ENCODE measurements at places on chromosomes 3 and 15.

DNA sequence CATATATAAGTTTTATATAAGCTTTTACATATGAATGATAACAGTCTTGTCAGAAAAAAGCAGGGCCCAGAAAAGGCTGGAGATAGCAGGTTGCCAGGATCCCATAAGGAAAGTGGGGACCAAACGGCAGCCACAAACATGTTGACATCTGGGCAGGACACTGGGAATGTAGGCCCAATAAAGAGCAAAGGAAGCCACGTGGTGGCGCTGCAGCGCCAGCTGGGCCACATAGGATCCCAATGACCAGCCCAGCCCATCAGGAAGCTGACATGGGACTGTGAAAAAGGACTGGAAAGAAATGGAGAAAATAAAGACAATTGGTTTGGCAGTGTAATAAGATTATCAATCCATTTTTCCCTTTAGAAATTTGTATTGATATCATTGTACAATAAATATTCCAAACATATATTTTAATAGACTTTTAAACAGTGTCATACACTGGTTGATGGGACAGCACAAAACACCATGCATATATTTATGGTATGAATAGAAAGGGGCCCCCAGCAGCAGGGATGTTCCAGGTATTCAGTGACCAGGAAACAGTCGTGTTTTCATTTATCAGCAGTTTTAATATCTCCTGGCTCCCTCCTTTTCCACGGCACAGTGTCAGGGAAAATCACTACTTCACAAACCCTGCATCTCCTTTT lies 89.0 kb upstream of the STRIT1 start:
- DNase-seq, result peak; percentile 77

DNA sequence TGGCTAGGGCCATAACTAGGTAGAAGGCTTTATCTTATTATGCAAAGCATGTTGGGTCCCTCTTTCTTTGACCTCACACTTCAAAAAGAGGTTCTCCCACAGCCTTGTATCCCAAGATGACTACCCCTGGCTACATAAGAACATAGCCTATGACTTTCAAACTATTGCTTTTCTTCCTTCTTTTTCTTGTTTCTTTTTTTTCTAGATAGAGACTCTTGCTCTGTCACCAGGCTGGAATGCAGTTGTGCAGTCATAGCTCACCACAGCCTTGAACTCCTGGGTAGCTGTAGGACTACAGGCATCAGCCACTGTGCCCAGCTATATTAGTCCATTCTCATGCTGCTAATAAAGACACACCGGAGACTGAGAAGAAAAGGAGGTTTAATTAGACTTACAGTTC lies 47.2 kb downstream of the DIPK2A start:
- no peak for DNase-seq

DNA sequence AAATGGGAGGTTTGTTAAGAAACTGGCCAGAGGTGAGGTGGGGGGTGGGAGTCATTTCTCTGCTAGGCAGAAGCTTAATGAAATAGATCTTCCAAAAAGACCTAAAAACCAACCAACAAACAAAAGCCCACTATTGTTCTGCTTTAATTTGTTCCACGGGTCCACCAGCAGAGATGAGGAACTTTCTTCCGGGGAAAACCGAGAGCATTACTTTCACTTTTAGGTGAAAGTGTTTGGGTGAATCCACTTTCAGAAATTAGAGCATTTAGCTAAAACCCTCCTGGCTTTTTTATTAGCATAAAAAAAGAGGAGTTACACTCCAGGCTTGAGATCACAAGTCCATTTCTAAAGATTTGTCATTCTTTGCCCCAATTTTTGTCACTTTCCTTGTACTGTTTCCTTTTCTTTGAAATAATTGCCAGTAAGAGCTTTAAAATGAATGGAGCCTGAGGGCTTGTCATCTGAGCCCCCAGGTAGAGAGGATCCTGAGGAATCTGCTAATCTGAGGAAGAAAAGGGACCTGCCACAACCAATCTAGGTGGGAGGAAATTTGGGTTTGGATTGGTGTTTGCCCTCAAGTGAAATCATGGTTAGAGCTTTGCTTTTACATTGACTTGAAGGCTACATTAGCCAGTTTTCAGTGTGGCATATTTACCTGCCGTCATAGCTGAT lies 667.6 kb downstream of the NAALADL2 start:
- no peak for DNase-seq

GRCh38 chr15:80668546-80669236 lies 26.4 kb upstream of the ABHD17C start:
- DNase-seq, result no peak

DNA sequence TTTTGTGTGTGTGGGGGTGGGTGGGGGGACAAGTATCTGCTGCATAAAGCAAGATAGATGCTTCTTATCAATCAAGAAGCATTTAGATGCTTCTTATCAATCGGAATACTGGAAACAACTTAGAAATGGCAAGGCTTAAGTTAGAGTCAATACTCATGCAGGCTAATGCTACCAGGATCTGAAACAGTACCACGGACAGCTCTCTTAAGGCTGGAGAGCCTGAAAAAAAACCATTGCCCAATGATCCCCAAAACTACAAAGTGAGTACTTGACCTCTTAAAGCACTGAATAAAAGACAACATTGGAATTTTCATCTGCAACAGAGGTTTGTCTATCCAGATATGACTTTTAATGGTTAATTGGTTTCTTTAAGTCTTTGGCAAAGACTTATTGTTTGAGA lies 262.3 kb downstream of the GAP43 start:
- DNase-seq, result no peak

DNA sequence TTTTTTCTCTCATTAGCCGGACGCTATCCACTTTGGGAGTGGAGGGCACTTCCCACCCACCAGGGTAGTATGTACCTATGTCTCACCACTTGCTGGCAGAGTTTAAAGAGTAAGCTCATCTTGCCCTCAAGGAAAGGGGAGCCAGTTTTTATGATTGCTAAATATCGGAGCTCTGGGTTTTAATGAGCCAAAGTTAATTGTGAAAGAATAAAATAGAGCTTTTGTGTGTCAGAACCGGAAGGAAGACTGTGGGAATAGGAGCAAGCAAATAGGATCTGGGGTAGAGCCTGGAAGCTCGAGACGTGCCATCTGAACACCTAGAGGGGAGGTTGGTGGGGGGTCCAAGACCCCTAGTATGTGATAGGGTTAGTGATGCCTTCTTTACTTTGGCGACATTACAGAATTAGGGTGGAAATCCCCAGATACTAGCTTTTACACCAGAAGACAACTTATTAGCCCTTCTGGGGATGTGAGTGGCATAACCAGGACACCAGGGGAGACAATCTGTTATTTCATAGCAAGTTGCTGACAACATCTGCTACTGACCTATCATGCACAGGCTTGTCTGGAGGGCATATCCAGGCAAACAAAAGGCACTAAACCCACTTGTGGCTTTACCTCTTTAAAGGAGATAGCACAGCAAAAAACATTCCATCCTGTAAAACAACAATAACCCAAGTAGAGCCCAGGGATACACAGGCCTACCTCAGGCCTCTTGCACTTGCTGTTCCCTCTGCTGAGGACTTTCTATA lies 333.8 kb downstream of the ZNF621 start:
- no peak for DNase-seq

- no peak for DNase-seq
Measured at GRCh38 chr3:139944256-139944910, 9.4 kb downstream of the CLSTN2 start.

GRCh38 chr3:174581558-174581957 lies 277.6 kb upstream of the NAALADL2 start:
- DNase-seq, result no peak

DNA sequence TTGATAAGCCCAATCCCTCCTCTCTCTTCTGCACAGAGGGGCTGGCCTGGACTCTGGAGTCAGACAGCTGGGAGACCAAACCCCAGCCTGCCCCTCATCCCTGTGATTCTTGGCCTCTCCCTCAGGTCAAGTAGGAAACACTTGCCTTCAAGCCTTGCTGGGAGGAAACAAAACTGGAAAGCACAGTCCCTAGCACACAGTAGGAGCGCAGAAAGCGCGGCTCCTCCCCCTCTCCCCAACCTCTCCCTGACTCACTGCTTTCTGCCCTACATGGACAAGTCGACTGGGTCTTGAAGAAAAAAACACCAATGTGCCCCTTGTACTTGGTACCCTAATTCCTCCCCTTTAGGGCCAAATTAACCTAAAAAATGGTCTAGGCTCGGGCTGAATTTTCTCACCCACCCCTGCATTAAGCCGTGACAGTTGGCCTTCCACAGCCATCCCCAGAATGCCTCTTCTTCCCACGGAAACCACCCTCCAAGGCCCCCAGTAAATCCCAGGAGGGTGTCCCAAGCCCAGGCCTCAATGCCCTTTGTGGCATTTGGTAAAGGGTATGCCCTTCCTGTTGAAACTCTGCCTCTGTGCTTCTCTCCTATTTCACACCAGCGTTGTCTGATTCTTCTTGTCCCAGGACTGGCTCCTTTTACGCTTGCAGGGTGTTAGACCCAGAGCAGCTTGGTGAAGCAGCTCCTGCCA lies 11.3 kb upstream of the RAF1 start:
- no peak for DNase-seq

GRCh38 chr3:190193210-190193609 lies 72.5 kb upstream of the P3H2 start:
- no peak for DNase-seq

DNA sequence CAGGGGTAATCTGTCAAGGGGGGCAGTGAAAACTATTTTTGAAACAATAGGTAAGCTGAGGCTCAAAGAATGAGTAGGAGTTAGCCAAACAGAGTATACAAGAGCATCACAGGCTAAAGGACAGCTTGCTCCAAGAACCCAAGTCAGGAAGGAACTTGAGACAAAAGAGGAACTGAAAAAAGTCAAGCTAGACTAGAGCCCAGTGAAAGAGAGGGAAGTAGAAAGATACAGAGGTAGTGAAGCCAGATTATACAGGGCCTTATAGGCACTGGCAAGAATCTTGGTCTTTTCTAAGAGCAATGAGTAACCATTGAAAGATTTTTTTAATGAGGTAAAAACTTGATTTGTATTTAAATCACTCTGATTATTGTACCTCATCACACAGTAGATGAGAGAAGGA lies 69.9 kb downstream of the FILIP1L start:
- no peak for DNase-seq

GRCh38 chr3:136624894-136625815 lies 127.0 kb downstream of the STAG1 start:
- DNase-seq, result no peak

GRCh38 chr15:29364426-29365078 lies 94.9 kb upstream of the NSMCE3 start:
- DNase-seq, result no peak

DNA sequence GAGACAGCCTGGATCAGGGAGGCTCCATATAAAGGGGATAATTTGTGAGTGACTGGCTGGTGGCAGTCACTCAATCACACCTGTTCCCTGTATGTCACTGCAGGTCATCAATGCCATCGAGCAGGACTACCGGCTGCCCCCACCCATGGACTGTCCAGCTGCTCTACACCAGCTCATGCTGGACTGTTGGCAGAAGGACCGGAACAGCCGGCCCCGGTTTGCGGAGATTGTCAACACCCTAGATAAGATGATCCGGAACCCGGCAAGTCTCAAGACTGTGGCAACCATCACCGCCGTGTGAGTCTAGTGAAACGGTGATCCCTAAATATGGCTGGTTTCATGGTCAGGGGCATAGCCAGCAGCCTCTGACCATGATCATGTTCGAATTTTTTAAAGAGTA lies 453.2 kb downstream of the EPHB1 start:
- DNase-seq, result no peak

- peak; percentile 76 for DNase-seq
Measured at GRCh38 chr3:49903451-49904424, at the start of gene MST1R. Gene MST1R (minus strand): TSS chr3:49903873. CDS start chr3:49903609, 264 bp downstream.

GRCh38 chr3:46293991-46294833 lies 52.0 kb downstream of the CCR3 start:
- no peak for DNase-seq

GRCh38 chr3:150379469-150379868 lies 28.6 kb upstream of the TSC22D2 start:
- DNase-seq, result no peak

- no peak for DNase-seq
Measured at GRCh38 chr3:156617145-156617544, 57.2 kb upstream of the TIPARP start.

- no peak for DNase-seq
Measured at GRCh38 chr3:13616359-13616758, 67.4 kb downstream of the FBLN2 start.

DNA sequence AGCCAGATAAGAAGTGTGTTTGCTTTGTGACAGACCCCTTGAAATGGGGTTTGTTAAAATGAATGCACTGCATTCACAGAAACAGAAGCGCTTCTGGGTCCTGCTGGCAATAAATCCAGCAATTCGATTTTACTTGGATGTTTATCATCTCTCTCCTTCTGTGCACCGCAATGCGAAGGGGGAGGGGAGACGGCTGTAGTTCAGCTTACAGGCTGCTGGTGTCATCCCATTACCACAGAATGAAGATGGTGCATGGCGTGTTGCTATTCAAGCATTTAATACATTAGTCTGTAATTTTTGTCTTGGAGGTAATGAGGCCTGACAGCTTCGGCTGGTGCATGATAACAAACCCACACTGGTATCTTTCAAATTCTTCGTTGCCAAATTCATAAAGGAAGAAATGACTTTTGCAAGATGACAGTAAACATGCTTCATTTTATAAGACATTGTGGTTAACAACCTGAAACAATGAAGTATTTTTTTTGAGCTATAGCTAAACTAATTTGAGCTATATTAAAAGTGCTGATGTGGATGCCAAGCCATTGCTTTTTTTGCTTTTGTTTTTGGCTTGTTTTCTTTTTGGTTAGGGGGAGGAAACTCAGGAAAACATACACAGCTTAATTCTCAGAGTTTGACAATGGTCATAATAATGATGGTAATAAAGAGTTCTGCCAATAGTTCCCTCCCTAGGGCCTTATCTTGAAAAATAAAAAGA lies 418.3 kb downstream of the OTOL1 start:
- peak; percentile 22 for DNase-seq

GRCh38 chr15:76185716-76186115 lies 125.6 kb downstream of the ETFA start:
- DNase-seq, result no peak

DNA sequence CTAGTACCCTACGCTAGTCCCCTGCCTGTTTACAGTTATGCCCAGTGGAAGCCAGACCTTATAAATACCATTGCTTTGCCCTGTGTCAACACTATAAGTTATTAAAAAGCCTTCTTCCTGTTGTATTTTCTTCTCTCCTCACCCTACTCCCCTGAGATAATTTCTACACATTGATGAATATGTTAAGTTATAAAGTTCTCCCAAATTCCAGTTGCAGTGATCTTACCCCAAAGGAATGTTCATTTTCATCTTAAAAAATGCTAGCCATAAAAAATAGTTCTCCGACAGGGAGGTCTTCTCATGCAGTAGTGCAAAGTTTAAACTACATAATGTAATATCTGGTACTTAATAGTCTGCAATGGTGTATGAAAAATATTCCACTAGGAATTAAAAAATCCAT lies 58.6 kb downstream of the MAP2K5 start:
- no peak for DNase-seq

GRCh38 chr3:147231111-147231510 lies 175.2 kb downstream of the ZIC4 start:
- DNase-seq, result no peak

- DNase-seq, result no peak
Measured at GRCh38 chr3:74465715-74466410, 148.6 kb downstream of the CNTN3 start.

Data from left ventricle myocardium inferior (tissue), 1 donor.